ENCODE measurements at places on chromosomes 4 and X. TPM values are rescaled to one million over a fixed set of nuclear protein-coding genes. Genes with fewer than 3 reads are reported as not detected.

- H3K27ac ChIP-seq: no peak overlapping the region
- H3K4me3 ChIP-seq: no peak overlapping the region
- no peak for DNase-seq
- H3K4me1 ChIP-seq: no peaks in the 10 kb centered on the region
Measured at GRCh38 chr4:145723336-145723735, 43.4 kb downstream of the C4orf51 start.

- no peak overlapping the region for H3K27ac ChIP-seq
- no peak overlapping the region for H3K4me3 ChIP-seq
- no peaks in the 10 kb centered on the region for H3K27me3 ChIP-seq
Measured at GRCh38 chrX:31543634-31544033, 471.8 kb upstream of the FTHL17 start.

GRCh38 chr4:1176398-1177273 is 4.3 kb upstream of the SPON2 start:
- H3K27ac ChIP-seq: no peak overlapping the region
- H3K27me3 ChIP-seq: peaks cover 19% of the 10 kb centered on the region
- no peak overlapping the region for H3K4me3 ChIP-seq
- peaks cover 19% of the 10 kb centered on the region for H3K4me1 ChIP-seq

- H3K4me1 ChIP-seq: no peaks in the 10 kb centered on the region
- H3K36me3 ChIP-seq: no peaks in the 10 kb centered on the region
- no peak overlapping the region for H3K27ac ChIP-seq
- no peak overlapping the region for H3K4me3 ChIP-seq
- no peak for DNase-seq
Measured at GRCh38 chr4:150039274-150040127, 38.7 kb upstream of the DCLK2 start.

GRCh38 chr4:72951628-72952027 is 117.9 kb downstream of the COX18 start:
- no peaks in the 10 kb centered on the region for H3K27me3 ChIP-seq
- H3K27ac ChIP-seq: no peak overlapping the region
- H3K4me3 ChIP-seq: no peak overlapping the region

DNA sequence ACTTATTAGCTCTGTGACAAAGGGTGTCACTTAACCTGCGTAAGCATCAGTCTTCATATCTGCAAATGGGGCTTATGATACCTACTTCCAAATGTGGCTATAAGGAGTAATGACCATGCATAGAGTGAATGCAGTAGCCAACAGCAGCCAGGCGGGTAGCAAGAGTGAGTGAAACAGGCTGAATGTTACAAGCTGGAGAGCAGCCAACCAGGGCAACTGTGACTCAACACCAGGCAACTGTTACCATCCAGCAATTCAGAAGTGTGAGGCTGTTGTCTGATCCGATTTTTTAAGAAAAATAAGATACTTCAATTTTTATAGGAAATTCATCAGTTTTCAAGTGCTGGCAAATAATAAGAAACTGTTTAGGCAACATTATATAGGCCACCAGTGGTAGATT is 270.2 kb upstream of the TAPT1 start:
- H3K4me3 ChIP-seq: no peak overlapping the region
- H3K4me1 ChIP-seq: no peaks in the 10 kb centered on the region
- H3K36me3 ChIP-seq: no peaks in the 10 kb centered on the region
- H3K27me3 ChIP-seq: no peaks in the 10 kb centered on the region

DNA sequence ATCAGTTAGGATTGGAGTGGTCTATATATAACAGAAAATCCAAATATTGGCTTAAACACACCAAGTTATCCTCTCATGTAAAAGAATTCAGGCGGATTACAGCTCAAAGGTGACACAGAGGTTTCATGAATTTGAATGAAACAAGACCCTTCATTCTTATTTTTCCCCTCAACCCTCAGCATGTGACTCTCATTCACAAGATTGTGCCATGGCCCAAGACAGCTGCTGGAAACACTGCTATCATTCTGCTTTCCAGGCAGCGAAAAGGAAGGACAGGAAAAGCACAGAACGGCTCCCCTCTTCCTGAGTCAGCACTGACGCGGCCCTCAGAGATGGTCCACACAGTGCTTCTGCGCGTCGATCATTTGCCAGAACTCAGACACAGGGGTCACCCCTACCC is 891.0 kb upstream of the FRG1 start:
- H3K27me3 ChIP-seq: no peaks in the 10 kb centered on the region
- no peaks in the 10 kb centered on the region for H3K4me1 ChIP-seq
- DNase-seq: no peak
- no peak overlapping the region for H3K4me3 ChIP-seq

GRCh38 chrX:136094962-136095361 is 52.4 kb upstream of the FHL1 start:
- no peak overlapping the region for H3K27ac ChIP-seq
- H3K4me3 ChIP-seq: no peak overlapping the region
- H3K4me1 ChIP-seq: no peaks in the 10 kb centered on the region
- H3K27me3 ChIP-seq: no peaks in the 10 kb centered on the region

- no peak for DNase-seq
- no peak overlapping the region for H3K27ac ChIP-seq
- peaks cover 14% of the 10 kb centered on the region for H3K4me1 ChIP-seq
- H3K27me3 ChIP-seq: no peaks in the 10 kb centered on the region
- H3K4me3 ChIP-seq: no peak overlapping the region
- no peaks in the 10 kb centered on the region for H3K36me3 ChIP-seq
Measured at GRCh38 chr4:151429957-151430570, 21.1 kb downstream of the FHIP1A start.

DNA sequence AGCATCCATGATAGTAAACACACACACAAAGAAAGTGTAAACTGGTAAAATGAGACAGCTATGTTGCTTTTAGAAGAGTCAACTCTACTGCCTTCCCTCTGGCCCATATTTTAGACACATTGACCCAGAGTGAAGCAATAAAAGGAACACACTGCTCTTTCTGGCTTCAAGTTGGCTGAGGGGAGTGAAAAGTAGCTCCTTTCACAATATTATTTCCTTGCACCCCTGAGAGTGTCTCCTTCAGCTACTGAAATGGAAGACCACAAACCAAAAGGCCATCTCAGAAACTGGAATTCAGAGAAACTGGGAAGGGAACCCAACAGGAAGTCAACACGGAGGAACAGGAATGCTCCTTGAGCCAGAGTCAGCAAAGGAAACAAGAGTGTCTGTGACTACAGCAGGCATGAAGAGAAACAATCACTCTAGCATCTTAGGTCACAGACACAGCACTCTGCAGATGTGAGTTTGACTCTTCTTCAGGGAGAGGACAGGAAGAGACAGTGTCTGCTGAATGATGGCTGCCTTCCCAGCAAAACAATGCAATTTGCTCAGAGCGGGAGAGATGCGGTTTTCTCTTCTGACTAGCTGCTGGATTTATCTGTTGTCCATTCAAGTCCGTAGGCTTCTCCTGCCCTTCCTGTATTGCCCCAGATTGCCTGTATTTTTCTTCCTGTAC is 106.7 kb downstream of the SPATA18 start:
- no peaks in the 10 kb centered on the region for H3K36me3 ChIP-seq
- no peak overlapping the region for H3K27ac ChIP-seq
- no peak for DNase-seq
- H3K27me3 ChIP-seq: no peaks in the 10 kb centered on the region
- H3K4me3 ChIP-seq: no peak overlapping the region
- no peaks in the 10 kb centered on the region for H3K4me1 ChIP-seq

DNA sequence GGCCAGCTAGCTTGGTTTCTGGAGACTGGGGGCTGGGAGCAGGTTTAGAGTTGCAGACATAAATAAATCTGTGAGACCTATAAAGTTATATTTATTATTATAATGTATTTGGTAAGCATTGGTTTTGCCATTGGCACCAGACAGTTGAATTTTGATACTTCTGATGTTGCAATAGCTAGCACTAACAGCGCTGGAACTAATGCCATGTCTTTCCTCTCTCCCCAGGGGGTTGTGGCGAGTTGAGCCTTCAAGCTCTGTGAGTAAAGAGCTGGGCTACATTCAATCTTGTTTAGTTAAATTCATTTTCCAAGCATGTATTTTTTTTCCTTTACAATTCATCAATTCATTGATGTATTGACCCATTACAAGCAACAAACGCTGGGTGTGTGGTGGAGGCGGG is 358.7 kb upstream of the NR3C2 start:
- H3K27me3 ChIP-seq: no peaks in the 10 kb centered on the region
- no peak overlapping the region for H3K27ac ChIP-seq
- no peaks in the 10 kb centered on the region for H3K4me1 ChIP-seq
- H3K36me3 ChIP-seq: no peaks in the 10 kb centered on the region

DNA sequence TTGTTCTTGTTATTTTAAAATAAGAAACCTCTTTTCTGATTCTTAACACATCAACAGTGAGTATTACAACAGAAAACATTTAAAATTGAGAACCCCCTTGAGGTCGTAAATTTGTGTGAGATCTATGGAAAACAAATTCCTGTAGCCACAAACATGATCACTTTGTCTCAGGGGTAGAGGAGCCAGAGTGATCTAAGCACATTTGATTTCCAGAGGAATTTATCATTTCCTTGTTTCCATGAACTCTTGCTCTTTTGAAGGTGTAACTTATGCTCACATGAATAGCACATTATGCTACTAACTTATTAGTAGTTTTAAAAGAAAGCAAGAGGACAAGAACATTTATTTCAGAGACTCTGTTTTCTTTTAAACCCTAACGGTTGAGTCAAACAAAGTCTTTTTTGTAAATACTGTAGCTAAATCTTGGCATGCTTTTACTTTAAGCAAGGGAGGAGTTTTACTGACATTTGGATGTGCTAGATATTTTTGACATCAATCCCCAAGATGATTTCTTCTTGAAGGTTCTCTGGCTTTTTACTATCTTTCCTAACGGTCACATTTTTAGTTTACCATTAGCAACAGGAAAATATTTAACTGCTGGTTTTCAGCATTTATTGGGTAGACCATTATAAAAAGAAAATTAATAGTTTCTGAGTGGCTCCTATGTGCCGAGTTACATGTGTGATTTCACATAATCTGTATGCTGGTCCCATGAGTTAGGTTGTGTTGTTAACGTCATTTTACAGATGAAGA is 27.9 kb upstream of the ZCCHC12 start:
- peak overlapping the region; percentile 19 for H3K27ac ChIP-seq
- no peaks in the 10 kb centered on the region for H3K4me1 ChIP-seq
- DNase-seq: no peak
- no peak overlapping the region for H3K4me3 ChIP-seq
- H3K36me3 ChIP-seq: no peaks in the 10 kb centered on the region
- H3K27me3 ChIP-seq: no peaks in the 10 kb centered on the region

The PQBP1 gene
- total RNA-seq: 21.7 TPM

The SHOX gene
- not detected for total RNA-seq

- no peak overlapping the region for H3K4me3 ChIP-seq
- peak; percentile 30 for DNase-seq
- no peaks in the 10 kb centered on the region for H3K36me3 ChIP-seq
Measured at GRCh38 chr4:157204634-157205244, 15.8 kb upstream of the GRIA2 start.

The SLITRK2 gene
- 0.20 TPM for total RNA-seq

Measured in transverse colon (tissue), 4 donors.